ENCODE measurements at places on chromosomes 5 and 9. TPM values are rescaled to one million over a fixed set of nuclear protein-coding genes. Genes with fewer than 3 reads are reported as not detected.

The PLPPR1 gene
- total RNA-seq, result not detected

The TLX3 gene
- total RNA-seq, result not detected

The ENHO gene
- total RNA-seq, result not detected

The JAKMIP2 gene
- 0.50 TPM for total RNA-seq

The C5orf58 gene
- not detected for total RNA-seq

The RNF208 gene
- total RNA-seq, result 0.15 TPM

The LURAP1L gene
- total RNA-seq, result 63.7 TPM

The TRUB2 gene
- total RNA-seq, result 13.7 TPM

The OLFML2A gene
- total RNA-seq, result 28.8 TPM

The CRHBP gene
- 3.5 TPM for total RNA-seq

The SLC22A4 gene
- total RNA-seq, result 3.0 TPM

The YTHDC2 gene
- total RNA-seq, result 22.2 TPM

The GSN gene
- 461 TPM for total RNA-seq

The SLC6A3 gene
- total RNA-seq, result under 0.01 TPM

The PCA3 gene
- total RNA-seq, result not detected

The SLCO6A1 gene
- total RNA-seq, result not detected

Data from smooth muscle cell of trachea (primary cell).